ENCODE measurements at places on chromosomes 3 and 15.

DNA sequence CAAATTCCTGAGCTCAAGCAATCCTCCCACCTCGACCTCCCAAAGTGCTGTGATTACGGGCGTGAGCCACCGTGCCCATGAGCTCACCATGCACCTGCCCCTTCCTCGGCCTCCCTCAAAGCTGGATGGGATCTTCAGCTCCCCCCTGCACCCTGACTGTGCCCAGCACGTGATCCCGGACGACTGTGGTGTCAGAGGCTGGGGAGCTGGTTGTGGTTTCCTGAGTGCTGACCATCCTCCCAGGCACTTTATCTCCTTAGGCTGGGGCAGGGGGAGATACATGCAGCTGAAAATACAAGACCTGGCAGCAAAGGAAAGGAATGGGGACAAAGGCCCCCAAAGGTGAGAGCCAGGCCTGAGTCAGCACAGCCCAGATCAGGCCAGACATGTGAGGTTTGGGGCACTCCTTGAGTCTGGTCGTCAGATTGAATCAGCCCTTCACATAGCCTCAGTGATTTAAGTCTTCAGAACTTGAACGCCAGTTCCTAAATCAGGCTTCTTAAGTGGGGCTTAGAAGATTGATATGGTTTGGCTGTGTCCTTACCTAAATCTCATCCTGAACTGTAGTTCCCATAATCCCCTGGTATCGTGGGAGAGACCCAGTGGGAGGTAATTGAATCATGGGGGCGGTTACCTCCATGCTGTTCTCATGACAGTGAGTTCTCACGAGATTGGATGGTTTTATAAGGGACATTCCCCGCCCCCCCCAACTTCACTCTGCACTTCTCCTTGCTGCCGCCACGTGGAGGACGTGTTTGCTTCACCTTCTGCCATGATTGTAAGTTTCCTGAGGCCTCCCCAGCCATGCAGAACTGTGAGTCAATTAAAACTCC, 35.8 kb downstream of the PRKCD start:
- no peak for DNase-seq

GRCh38 chr3:152499791-152500385, 231.2 kb downstream of the MBNL1 start:
- DNase-seq, result no peak

DNA sequence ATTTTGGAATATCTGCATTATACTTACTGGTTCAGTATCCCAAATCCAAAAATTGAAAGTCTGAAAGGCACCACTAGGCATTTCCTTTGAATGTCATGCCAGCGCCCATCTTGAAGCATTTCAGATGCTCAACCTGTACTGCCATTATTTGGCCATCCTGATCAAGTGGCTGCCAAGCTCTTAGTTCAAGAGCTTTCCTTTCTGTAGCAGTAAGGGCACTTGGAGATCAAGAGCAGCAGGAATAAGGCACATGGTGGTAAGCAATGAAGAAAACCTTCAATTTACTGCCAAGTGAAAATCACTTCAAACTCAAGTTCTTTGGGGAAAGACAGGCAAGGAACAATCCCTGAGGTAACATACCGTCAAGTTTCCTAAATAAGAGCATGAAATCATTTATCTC, 10.0 kb downstream of the RHOA start:
- DNase-seq, result no peak

GRCh38 chr3:186824430-186825139, 17.9 kb upstream of the ADIPOQ start:
- DNase-seq, result no peak

DNA sequence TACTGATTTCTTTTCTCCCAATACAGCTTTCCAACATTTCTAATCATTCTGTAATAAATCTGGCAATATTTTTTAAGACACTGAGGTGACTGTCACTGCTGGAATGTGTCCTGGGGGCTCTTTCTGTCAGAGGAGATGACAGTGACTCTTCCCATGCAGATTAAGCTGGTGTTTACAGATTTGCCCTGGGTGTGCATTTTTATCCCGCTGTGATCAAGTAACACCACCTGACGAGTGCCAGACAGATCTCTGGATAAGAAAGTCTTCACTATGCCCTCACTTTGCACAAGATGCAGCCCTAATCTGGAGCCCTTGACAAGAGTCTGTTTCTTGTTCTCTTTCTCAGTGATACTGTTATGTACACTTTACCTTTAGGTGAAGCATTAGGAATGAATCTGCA, 477.7 kb downstream of the ZIC1 start:
- DNase-seq, result no peak

DNA sequence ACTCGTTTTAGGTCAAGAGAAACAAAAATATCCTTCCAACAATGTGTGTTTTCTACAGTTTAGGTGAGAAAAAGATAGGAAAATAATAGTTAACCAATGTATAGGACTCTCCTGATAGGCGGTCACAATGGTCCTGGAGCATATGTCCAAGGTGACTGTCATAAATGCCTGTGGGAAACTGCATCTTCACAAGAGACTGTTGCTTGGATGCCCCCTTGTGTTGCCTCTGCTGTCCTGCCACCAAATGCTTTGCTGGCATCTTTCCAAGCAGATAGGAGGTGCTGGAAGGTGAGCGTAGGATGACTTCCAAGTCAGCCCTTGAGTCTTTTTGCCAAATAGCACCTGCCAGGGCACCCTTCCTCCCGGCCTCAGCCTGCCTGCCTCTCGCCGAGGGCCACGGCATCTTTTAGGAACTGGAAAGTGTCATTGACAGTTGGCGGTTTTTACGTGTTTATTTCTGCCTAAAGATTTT, 24.1 kb upstream of the SACM1L start:
- no peak for DNase-seq

DNA sequence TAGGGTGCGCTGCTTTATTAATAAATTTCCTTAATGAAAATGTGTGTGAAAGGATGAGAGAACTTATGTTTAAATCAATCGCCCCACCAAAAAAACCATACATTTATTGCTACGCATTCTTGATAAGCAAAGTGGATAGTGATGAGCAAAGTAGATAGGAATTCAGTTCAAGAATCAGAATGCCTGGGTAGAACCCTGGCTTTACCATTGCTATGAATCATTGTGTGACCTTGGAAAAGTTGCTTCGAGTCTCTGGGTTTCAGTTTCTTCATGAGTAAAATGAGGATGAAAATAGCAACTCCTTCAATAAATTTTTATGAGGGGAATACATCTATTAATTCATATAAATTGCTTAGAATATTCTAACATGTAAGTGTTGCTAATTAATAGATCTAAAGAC, 2.6 kb upstream of the ALCAM start:
- DNase-seq, result no peak
